ENCODE measurements at places on chromosomes 2 and 18.

DNA sequence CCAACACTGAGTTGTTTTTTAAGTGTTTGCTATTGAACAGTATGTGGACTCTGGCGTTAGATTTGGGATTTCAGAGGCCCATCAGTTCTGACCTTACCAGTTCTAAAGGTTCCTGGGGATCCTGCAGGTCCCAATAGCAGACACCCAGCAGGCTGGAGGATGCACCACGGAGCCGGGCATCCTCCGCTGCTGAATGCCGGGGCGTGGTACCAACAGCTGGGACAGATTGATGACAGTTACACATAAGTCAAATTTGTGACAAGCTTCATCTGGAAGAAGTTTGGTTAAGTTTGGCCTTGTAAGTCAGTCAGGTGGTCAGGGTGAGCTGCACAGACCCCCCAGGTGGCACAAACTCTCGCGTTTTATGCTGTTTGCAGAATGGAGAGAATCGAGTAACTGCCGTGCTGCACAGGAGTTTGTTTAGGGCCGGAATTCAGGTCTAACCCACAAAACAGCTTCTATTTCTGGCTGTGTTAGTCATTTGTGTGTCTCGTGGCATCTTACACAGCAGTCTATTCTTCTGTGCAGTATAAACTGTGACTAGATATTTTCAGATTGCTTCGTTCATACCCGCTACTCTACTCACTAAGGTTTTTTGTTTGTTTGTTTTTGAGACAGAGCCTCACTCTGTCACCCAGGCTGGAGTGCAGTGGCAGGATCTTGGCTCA, 19.2 kb downstream of the CTDP1 start:
- no peak overlapping the region for H3K4me3 ChIP-seq
- H3K27me3 ChIP-seq = no peaks in the 10 kb centered on the region
- DNase-seq = no peak
- H3K4me1 ChIP-seq = peaks cover 6% of the 10 kb centered on the region
- H3K27ac ChIP-seq = no peak overlapping the region

DNA sequence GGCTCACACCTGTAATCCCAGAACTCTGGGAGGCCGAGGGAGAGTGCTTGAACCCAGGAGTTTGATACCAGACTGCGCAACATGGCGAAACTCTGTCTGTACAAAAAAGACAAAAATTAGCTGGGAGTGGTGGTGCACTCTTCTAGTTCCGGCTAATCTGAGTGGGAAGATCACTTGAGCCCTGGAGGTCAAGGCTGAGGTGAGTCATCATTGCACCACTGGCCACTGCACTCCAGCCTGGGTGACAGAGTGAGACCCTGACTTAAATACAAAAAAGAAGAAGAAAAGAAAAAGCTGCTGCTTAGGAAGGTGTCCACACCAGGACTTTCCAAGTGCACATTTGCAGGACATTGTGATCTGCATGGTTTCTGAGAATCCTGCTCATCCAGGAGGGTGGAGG, 16.4 kb downstream of the SKOR2 start:
- H3K4me1 ChIP-seq = no peaks in the 10 kb centered on the region
- H3K27me3 ChIP-seq = peaks cover 52% of the 10 kb centered on the region
- DNase-seq = no peak
- H3K4me3 ChIP-seq = no peak overlapping the region

- no peak for DNase-seq
- H3K36me3 ChIP-seq = no peaks in the 10 kb centered on the region
- H3K27ac ChIP-seq = no peak overlapping the region
- no peaks in the 10 kb centered on the region for H3K4me1 ChIP-seq
Measured at GRCh38 chr2:150327564-150328489, 159.6 kb downstream of the RND3 start.

GRCh38 chr18:73774811-73775509, 372.7 kb downstream of the FBXO15 start:
- no peaks in the 10 kb centered on the region for H3K4me1 ChIP-seq

- peaks cover 5% of the 10 kb centered on the region for H3K4me1 ChIP-seq
- no peak overlapping the region for H3K27ac ChIP-seq
- peaks cover 28% of the 10 kb centered on the region for H3K36me3 ChIP-seq
- no peak overlapping the region for H3K4me3 ChIP-seq
Measured at GRCh38 chr2:6968319-6969100, 51.3 kb downstream of the RNF144A start.

- H3K27ac ChIP-seq = no peak overlapping the region
- H3K27me3 ChIP-seq = peaks cover 14% of the 10 kb centered on the region
- peaks cover 12% of the 10 kb centered on the region for H3K4me1 ChIP-seq
- H3K36me3 ChIP-seq = no peaks in the 10 kb centered on the region
Measured at GRCh38 chr18:55405893-55406406, 182.0 kb downstream of the TCF4 start.

- no peaks in the 10 kb centered on the region for H3K4me1 ChIP-seq
- H3K4me3 ChIP-seq = no peak overlapping the region
- DNase-seq = no peak
- no peaks in the 10 kb centered on the region for H3K27me3 ChIP-seq
- no peaks in the 10 kb centered on the region for H3K36me3 ChIP-seq
Measured at GRCh38 chr2:11710632-11711353, 35.6 kb upstream of the LPIN1 start.

- no peak overlapping the region for H3K4me3 ChIP-seq
- DNase-seq = no peak
- H3K27me3 ChIP-seq = peaks cover 6% of the 10 kb centered on the region
- H3K27ac ChIP-seq = no peak overlapping the region
- no peaks in the 10 kb centered on the region for H3K36me3 ChIP-seq
Measured at GRCh38 chr18:10068766-10069567, 155.2 kb downstream of the VAPA start.
